ENCODE measurements at places on chromosomes 11 and 22.

- no peak for DNase-seq
Observed at GRCh38 chr22:47126344-47126811, 363.9 kb downstream of the TBC1D22A start.

GRCh38 chr11:70174547-70175235 lies 28.4 kb upstream of the FADD start:
- DNase-seq = no peak

DNA sequence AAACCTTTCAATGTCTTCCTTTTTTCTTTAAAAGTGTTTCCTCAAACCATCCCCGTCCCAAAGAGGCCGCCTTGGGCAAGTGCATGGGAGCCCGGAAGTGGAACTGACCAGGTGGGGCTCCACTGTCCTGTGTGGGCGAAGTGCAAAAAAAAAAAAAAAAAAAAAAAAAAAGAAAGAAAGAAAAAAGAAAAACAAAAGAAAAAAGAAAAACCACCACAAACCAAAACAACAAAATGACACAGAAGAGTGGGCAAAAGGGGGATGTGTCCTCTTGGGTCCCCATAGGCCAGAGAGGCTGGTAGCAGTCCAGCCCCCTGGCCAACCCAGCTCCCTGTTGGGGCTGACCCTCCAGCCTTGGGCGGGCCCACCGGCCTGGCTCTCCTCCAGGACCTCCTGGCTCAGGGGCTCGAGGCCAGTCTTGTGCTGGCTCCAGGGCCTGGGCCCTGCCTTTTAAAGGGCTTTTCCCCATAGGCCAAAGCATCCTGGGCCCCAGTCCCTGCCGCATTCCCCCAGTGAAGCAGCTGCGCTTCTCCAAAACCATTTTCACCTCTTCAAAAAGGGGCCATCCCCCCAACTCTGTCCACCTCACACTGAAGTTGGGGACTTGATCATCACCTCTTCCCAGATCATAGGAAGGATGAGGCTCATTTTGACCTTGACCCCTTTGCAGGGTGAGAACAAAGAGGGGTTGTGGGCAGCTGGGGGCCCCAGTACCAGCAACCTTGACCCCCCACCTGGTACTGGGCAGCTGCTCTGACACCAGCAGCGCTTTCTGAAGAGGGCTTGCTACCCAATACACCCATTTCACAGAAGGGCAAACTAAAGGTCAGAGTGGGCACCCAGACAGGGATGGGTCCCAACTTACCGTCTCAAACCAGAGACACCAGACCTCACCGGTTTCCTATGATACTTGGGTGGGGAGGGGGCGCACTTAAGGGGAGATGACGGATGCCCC lies 9.4 kb downstream of the CBX6 start:
- DNase-seq = no peak

- DNase-seq = no peak
Observed at GRCh38 chr22:26941896-26942636, 284.7 kb downstream of the MIAT start.

DNA sequence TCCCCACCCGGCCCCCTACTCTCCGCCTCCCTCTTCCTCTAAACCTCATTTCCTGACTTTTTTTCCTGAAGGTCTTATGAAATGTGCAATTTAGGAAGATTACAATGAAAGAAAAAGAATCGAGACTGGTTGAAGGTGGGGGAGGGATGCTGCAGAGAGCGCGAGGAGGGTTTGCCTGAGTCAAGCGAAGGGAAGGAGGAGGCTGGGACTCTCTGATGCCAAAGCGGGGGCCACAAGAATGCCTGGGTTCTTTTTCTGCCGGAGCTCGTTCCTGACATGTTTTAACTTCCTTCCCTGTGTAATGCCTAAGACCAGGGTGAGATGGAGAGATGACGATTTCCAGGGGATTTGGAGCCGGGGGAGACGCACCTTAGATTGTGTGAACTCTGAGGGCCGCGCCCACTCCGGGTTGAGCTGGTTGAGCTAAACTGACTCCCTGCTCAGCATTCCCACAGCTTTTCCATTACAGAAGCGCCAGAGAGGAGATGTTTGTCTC lies 270.5 kb upstream of the SORL1-AS1 start:
- no peak for DNase-seq

DNA sequence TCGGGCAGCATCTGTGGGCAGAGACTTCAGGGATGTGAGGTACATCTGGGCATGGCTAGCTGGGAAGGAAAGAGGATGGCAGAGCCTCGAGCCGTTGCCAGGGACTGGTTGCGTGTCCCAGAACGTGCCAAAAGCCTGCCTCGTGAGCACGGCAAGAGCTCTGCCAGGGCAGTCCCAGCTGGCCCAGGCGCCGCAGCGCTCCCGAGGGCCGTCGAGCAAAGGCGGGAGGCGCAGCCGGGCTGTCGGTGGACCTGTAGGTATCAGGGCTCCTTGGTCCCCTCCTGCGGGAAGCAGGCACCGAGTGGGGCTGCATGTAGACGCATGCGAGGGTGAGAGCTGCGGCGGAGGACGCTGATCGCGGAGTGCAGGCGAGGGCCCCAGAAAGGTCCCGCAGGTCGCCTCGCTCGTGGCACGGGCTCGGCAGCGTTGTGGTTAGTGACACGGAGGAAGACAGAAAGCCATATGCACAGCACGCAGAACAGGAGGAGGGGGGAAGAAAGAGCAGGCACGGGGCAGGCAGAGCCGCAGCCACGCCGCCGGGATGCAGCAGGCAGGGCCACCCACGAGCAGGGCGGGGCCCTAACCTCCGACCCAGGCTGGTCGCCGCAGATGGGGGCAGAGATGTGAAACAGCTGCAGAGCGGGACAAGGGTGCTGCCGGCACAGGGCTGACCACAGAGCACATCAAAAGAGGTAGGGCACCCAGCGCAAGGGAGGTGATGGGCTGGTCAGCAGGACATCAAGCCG lies 18.0 kb downstream of the LSP1 start:
- DNase-seq = no peak

DNA sequence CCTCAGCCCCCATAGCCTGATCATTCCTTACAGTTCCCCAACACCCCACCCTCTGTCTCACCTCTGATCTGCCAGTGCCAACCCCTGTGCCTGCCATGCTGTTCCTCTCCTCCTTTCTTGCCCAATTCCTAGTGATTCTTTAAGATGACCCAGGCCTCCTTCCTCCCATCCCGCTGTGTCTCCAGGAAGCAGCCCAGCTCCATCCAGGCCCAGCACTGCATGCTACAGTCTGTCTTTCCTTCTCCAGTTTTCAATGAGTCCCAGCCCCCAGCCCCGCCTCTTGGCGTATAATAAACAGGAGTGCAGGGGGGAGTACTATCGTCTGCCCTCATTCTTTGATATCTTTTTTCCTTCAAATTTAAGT lies 12.3 kb downstream of the LTBP3 start:
- DNase-seq = peak; percentile 60

- no peak for DNase-seq
Observed at GRCh38 chr11:95339086-95339901, 108.3 kb upstream of the SESN3 start.

DNA sequence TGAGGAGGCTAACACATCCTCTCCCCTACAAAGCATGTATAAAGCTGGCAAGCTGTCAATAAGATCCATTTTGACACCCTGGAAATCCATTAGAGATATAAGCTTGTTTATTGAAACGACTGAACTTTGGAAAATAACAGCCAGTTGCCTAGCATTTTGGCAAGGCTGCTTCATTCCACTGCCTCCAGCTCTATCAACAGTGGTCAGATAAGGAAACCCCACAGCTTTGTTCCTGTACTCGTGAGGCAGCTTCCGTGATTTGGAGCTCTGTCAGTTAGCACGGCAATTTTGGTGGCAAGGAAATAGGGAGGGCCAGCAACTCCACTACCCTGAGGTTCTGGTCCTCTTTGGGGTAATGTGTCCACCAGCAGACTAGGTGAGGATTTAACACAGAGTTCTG lies 2.0 kb upstream of the OR51S1 start:
- DNase-seq = no peak

DNA sequence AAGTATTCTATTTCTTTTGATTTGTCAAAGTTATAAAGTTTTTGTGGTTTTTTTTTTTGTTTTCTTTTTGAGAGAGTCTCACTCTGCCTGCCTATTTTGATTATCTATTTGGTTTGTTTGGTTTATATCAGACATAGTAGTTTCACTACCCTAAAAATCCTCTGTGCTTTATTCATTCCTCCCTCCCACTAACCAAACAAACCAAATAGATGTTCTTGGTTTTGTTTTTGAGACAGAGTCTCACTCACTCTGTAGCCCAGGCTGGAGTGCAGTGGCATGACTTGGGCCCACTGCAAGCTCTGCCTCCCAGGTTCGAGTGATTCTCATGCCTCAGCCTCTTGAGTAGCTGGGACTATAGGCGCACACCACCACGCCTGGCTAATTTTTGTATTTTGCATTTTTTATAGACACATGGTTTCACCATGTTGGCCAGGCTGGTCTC lies 67.9 kb downstream of the ENTHD1 start:
- DNase-seq = no peak

- DNase-seq = no peak
Observed at GRCh38 chr22:47851586-47851985, 1089.1 kb downstream of the TBC1D22A start.

- DNase-seq = no peak
Observed at GRCh38 chr11:103680826-103681225, 355.6 kb upstream of the DDI1 start.

- DNase-seq = no peak
Observed at GRCh38 chr11:95516786-95517185, 272.8 kb downstream of the FAM76B start.

DNA sequence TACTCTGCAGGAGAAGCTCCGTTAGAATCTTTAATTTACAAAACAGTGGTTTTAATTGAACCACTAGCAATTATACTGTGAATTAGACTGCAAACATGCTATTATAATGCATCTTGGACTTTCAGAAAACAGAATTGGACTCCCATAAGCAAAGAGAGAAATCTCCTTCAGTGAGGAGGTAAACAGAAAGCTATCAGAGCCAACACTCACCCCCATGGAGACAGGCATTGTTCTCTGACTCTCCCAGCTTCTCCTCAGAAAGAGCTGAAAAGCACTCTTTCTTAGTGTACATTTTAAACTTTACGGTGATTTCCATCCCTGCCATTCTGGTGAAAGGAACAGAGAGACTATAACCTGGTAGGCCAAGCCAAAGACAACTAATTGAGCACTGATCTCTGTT lies 176.9 kb downstream of the GRIA4 start:
- DNase-seq = no peak

DNA sequence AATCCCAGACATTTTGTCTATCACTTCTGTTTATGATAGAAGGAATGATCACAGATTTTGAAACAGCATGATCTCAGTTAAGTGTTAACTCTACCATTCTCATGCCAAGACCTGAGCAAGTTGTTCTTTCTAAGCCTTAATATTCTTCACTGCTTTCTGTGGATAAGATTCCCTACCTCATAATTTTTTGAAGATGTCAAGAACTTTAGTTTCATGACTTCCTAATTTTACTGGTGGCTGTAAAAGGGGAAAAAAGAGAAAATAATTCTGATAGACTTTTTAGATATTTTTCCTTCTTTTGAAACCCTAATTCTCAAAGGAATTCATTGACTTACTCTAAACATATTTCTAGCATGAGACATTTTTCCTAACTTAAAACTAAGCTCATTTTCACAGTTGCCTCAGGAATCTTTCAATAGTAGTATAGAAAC lies 520.0 kb upstream of the LUZP2 start:
- no peak for DNase-seq

DNA sequence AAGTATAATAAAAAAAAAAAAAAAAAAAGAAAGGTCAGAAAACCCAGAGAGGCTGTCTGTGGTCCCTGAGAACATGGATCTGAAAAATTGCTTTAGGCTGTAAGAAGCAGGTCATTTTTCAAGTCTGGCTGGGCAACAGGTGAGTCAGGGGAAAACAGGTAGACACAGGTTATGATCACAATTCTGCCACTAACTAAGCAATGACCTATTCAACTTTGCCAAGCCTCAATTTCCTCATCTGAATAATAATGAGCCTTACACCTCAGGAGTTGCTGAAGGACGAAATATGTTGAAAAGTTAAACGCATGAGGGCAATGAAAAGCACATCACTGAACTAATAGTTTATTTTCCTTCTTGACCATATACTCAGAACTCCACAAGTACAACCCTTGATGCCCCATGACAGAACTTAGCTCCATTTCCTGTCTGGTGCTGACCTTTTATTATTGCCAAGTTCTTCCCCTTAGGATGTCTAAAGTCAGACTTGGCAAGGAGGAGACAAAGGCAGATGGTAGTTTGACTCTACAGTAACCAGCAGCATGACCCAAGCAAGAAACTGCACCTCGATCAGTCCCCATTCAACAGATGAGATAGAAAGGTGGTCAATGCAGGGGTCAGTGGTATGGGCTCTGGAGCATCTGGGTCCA lies 93.6 kb downstream of the SYN3 start:
- DNase-seq = no peak

GRCh38 chr11:124085583-124085982 lies 29.7 kb upstream of the VWA5A start:
- no peak for DNase-seq

GRCh38 chr11:76997512-76997911 lies 36.7 kb upstream of the B3GNT6 start:
- DNase-seq = no peak

DNA sequence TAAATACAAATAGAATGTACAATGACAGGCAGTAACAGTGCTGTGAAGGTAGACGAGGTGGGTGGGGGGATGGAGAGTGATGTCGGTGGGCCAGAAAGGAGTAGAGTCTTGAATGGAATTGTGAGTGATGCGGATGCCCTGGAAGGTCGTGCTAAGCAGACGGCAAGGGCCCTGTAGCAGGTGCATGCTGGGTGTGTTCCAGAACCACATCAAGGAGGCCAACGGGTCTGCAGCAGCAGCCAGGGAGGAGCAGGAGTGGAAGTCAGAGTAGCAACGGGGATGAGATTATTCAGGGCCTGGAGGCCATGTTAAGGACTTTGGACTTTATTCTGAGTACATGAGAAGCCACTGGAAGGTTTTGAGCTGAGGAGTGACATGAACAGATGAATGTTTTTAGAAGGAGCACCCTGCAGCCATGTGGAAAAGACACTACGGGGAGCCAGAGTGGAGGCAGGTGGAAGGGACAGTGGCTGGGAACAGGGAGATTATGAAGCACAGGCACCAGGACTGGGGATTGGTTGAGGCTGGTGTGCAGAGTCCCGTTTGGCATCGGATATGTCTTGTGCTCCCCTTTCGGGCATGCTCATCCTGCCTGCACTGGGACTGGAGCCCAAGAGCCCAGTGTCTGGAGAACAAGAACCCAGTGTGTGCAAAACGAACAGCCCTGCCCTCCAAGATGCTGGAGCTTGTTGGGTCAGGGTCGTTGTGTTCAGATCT lies 74.1 kb downstream of the COMMD9 start:
- no peak for DNase-seq

- no peak for DNase-seq
Observed at GRCh38 chr11:11748706-11749365, 92.9 kb upstream of the USP47 start.

GRCh38 chr11:23789938-23790371 lies 706.9 kb upstream of the LUZP2 start:
- DNase-seq = no peak

DNA sequence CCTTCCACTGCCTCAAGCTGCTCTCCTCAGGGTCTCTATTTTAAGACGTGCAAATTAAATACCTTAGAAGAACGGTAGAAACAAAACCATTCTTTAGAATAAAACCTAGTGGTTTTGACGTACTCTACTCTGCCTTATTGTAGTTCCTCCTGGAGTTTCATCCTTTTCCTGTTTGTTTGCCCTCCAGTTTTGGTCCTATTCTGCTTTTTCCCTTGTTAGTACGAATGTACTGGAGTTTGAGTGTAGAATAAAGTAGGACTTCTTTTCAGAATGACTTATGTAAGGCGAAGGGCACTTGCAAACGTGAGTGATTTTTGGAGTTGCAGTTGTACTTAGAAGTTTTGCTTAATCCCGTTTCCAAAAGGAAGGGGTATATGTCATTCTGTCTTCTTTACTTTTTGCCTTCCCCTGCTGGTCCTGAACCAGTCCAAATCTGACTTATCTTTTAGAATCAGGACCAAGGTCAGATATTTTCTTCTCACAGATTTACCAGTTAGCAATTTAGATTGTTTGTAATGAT lies 1.4 kb downstream of the SIK2 start:
- no peak for DNase-seq
